Right hindlimb (tissue), 1 donor: ENCODE measurements at places on chromosomes 16 and 17.

- DNase-seq, result no peak
Measured at GRCh38 chr16:23803591-23804123, 32.1 kb upstream of the PRKCB start.

DNA sequence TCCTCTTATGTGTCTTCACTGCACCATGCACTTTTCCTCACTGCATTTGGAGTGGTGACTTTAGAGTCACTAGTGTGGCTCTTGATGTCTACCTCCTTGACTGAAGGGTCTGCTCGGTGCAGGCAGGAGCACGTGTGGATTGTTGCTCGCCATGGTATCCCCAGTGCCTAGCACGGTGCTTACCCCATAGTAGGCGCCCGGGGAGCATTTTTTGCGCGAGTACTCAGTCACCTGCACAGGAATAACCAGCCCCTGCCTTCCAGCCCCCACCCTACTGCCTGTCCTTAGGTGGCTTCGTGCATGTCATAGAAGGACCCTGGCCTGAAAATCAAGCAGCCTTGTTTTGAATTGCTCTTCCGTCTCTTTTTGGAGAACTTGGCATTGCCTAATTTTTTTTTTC is 31.3 kb downstream of the CDRT15 start:
- no peak for DNase-seq

GRCh38 chr16:22348291-22348690 is 26.1 kb downstream of the CDR2 start:
- no peak for DNase-seq

- DNase-seq, result peak; percentile 25
Measured at GRCh38 chr16:78490847-78491246, 391.4 kb downstream of the WWOX start.

DNA sequence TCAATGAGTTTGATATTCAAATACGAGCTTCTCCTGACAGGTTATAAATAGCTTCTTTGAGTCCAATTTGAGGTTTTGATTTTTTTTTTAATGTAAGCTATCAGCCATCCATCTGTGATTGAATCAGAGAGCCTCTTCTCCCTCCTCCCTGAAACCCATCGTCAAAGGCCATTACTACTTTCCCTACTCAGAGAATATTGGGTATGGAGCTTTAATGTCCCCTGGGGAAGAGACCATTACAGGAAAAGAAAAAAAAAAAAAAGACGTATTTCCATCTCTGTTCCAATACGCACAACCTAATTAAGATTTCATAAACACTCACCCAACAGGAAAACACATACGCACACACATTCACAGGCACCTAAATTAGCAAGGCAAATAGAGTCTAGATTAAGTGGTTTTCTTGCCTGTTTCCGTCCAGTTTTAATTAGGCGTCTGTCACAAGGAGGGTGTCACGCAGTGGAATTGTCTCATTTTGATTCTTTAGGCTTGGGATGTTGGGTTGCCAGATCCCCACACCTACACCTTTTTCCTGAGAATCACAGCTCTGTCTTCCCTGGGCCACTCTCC is 194.3 kb upstream of the RPL38 start:
- DNase-seq, result no peak

DNA sequence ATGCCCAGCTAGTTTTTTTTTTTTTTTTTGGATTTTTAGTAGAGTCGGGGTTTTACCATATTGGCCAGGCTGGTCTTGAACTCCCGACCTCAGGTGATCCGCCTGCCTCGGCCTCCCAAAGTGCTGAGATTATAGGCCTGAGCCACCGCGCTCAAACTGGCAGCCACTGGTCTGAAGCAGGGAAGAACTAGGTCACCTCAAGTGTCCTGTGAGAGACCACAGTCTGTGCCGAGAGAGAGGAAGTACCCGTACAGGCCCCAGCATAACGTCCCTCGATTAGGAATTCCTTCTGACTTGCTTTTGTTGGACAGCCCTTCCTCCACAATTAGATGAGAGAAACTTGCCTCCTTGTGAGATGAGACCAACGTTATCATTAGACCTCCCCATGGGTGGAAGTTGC is 13.7 kb upstream of the CD300E start:
- DNase-seq, result no peak

DNA sequence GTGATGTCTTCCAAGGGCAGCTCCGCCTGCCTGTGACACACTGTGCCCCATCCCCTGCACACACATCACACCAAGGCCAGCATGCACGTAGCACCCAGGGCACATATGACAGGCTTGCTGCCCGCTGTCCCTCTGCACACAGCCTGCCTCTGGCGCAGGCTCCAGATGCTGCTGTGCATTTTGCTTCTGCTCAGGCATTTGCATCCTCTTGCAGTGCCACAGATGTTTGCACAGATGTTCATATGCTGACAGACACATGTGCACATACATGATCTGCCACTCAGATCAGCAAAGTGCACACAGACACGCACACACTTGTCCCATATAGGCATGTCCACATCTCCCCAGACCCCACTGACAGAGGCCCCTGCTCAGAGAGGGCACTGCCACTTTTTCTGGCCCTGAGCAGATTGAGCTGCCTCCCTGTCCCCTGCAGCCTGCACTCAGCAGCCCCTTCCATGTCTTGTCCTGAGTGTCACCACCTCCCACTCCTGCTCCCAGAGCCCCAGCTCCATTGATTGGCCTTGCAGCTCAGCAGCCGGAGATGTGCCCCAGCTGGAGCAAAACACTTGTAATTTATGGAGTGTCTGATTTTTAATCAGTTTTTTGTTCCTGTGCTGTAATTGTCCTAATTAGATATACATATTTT is 115.1 kb upstream of the RPL38 start:
- no peak for DNase-seq

GRCh38 chr17:65158041-65158440 is 20.9 kb downstream of the RGS9 start:
- DNase-seq, result no peak

- DNase-seq, result peak; percentile 72
Measured at GRCh38 chr17:50565402-50566350, 5.2 kb downstream of the CACNA1G start.

DNA sequence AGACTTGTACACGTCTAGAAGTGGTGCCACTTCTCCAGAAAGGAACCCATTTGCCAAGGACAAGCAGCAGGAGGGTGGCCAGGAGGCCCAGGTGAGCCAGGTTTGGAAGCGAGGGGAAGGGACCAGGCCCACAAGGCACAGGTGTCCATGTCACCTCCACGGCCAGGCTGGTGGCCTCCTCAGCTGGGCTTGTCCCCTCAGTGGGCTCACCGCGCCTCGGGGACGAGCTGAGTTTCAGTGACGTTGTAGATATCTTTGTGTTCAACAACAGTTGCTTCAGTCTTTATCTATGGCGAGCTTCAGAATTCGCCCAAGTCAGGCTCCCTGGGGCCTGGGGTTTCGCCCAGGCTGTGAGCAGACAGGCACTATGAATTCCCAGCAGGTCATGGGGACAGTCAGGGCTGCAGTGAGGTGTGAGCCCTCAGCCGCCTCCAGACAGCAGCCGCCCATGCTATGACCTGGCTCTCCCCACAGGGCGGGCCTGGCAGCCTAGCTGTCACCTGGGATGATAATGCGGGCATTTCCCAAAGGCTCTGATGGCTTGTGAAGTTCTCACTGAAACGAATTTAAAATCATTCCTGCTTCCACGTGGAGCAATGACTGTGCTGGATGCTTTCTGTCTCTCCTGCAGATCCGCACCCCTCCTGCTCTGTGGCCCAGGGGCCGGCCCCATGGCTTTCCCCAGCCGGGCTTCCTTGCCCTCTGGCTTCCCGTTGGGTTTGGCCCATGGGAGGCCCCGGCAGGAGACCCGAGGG is 89.5 kb downstream of the MRC2 start:
- no peak for DNase-seq

- DNase-seq, result no peak
Measured at GRCh38 chr17:34481779-34482178, 97.6 kb upstream of the TMEM132E start.

DNA sequence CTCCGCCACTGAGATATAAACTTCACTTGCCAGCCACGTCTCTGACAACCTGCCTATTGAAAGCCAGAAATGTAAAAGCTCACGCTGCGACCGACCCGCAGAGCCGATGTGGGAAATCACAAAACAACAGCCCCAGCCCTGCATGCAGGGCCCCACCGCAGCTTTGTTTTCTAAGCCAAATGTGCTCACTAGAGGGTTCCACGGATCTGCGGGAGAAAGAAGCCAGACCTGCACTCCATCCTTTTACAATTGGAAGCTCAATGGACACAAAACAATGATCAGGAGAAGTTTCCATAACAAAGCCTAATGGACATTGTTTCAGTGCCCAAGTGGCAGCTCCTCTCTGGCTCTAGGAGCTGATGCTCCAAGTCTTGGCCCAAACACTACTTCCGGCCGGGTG is 33.1 kb downstream of the WIPI1 start:
- no peak for DNase-seq

- DNase-seq, result peak; percentile 92
Measured at GRCh38 chr16:88706229-88706964, at the start of the genes CTU2 and RNF166. CTU2 (plus strand) TSS chr16:88706503; CDS start chr16:88706531, 28 bp downstream. RNF166 (minus strand) TSS chr16:88706408; CDS start chr16:88706325, 83 bp downstream.

DNA sequence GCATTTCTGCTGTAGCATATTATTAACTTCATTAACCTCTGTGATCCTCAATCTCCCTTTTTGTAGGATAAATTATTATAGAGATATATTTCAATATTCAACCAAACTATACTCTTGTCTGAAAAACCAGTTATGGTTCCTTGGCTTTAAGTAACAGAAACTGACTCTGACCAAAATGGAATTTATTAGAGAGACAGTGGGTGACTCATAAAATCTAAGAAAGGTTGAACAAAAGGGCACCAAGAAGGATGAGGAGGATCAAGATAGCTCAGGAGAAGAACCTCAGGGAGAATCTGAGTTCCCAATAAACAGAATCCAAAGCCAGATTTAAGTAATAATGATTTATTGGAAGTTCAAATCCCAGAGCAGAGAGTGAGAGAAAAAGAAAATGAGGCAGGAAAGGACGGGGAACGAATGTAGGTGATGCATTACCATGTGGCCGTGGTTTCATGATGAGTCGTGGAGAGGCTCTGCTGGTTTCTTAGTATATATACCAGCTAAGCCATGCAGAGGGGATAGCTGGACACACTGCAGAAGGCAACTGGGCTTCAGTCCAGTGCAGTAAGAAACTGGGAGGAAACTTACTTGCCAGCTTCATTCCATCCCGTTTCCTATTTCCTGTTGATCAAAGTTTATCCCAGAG is 151.5 kb upstream of the GOT2 start:
- DNase-seq, result no peak

- no peak for DNase-seq
Measured at GRCh38 chr17:12821376-12821940, 32.2 kb downstream of the ARHGAP44 start.

- DNase-seq, result no peak
Measured at GRCh38 chr16:58332997-58333700, 38.3 kb upstream of the PRSS54 start.

GRCh38 chr16:89561884-89562599 is 1.6 kb downstream of the RPL13 start:
- DNase-seq, result no peak

DNA sequence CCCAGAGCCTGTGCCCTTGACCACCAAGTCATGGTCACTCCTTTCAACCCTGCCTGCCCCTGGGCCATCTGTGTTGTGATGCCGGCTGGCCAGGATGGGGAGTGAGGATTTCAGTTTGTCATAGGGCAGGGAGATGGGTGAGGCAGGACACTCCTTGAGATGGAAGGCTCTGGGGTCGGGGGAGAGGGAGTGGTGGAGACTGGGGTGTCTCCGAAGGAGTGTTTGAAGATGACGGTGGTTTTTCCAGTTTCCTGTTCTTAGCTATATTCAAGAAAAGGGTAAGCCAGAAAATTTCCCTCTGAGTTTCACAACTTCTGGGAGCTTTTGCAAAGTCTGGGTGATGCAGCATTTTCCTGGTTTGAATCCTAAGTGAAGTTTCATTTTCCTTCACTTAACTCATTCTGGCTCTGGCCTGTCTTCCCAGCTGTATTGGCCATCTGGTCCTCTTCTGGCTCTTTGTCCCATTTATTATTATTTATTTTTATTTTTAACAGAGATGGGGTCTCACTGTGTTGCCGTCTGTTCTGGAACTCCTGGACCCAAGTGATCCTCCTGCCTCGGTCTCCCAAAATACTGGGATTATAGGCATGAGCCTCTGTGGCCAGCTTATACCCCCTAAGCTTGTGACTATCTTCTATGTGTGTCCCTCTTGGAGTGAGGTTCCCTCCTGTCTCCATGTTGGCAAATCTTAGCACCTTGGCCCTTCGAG is 27.7 kb downstream of the ABCC1 start:
- peak; percentile 28 for DNase-seq

DNA sequence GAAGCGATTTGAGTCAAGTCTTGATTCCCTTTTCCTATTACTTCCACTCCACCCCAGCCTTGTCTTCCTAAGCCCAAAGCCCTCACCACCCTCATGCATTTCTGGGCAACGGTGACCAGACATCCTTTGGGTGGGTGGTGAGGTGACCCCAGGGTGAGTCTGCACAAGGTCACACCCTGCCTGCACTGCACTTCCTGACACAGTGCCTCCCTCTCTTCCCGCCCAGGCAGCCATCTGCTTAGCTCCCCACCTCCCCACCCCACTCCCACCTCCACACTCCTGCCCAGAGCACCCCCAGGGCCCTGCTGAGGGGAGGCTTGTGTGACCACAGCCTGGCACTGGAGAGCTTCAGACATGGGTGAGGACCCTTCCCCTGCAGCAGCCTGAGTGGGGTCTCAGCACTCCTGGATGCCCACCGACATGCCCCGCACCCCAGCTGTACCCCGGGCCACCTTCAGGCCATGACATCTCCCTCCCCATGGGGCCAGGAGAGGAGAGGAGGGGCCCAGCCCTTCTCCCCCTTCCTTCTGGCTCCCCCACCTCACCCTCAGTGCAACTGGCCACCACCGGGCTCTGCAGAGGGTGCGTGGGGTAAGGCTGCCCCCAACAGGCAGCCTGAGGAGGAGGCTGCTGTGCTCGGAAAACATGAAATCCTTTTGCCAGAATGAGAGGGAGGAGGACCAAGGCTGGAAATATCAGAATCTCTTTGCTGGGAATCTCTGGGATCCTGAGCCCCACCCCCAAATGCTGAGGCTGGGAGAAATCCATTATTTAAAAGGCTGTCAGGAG is 68.6 kb downstream of the CCT6B start:
- DNase-seq, result no peak

DNA sequence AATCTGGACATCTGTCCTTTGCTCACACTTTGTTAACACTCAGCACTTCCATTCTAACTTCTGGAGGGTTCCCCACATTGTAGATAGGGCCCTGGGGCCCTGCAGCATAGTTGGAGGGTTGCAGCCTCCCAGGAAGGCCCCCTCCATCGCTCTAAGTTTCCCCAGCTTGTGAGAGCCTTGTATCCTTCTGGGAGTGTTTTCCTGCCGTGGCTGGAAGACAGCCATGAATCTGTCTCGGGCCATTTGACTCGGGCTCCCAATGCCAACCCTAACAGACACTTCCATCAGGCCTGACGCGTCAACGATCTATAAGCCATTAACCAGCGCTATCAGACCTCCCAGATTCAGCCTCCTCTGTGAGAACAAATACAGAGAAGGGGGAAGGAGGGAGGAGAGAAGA is 263.7 kb upstream of the RPL38 start:
- no peak for DNase-seq

- DNase-seq, result peak; percentile 56
Measured at GRCh38 chr16:456891-457483, 31.5 kb downstream of the RAB11FIP3 start.
